NCI-H1105 treated with DMSO at 0.1 percent for 48 hours (cell line): ENCODE measurements at places on chromosomes 2 and 18.
A peak's percentile ranks its signal among the peaks of the same experiment; 100 is the strongest.

DNA sequence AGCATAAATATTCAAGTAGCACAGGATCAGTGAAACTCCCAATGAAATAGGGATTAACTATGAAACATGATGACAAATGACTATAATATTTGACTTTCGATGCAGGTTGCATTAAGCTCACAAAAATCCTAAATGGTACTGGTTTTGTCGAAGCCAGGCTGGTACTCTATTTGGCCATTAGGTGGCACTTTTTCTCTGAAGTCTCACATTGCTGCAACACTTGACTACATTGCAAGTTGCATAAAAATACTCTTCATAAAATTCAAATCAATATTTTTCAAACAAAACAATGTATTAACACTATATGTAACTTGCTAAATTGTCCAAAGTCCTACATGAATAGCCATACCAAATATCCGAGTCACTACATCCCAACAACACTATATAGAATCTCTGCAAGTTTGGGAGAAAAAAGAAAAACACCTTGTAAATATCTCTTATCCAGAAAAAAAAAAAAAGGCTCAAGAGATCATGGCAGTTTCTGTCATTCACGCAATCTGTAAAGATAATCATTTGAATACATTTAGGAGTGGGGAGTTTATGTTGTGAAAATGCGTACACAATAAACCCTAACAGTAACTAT lies 9.5 kb downstream of the RTTN start:
- DNase-seq = peak; percentile 54

DNA sequence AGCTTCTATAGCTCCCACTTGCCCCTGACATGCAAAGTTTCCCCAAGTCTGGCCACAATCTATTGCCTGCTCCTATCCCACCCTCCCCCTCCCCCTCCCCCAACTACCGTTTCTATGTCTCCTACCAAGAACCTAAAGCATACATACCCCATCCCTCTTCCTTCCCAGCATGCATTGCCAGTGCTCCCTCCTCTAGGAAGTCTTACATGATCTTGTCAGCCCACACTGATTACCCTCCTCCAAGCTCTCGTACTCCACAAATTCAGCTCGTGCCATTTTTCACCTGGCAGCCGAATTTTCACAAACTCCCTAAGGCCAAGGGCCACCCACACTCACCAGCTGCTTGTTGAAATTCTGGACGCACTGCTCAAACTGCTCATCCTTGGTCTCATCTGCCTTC lies 30.7 kb downstream of the BIN1 start:
- DNase-seq = no peak

GRCh38 chr2:98818164-98818563 lies 87.2 kb upstream of the MGAT4A start:
- DNase-seq = no peak

DNA sequence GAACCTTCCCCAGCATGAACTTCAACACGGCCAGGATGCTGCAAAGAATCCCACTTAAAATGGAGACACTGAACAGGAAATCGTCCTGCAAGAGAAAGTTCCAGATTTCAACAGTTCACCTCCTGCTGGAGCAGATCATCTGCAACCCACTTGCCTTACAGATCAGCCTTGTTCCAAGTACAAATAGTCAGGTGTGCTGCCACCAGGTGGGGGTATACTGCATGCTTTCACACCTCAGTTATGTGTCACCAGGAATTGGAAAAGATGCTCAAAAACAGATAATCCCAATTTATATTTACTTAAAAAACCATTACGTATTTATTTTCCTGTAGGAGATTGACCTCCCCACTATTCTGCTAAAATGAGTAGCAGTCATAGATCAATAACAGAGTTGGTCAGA lies 212.3 kb downstream of the MGAT5 start:
- peak; percentile 49 for DNase-seq

DNA sequence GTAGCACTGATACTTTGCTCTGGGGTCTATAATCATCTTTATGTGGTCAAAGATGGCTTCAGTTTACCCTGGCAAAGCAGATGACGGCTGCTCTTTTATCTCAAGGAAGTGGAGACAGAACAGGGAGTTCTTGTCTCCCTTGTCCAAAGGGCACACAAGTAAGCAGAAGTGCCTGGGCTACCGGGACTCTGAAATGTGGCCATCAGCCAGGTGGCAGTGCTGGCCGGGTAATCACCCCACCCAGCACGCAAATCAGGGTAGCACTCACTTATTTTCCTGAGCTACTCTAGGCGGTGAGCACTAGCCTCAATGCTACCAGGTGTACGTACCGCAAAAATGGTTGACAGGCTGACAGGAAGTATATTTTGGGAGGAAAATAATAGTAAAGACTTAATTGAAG lies 119.7 kb upstream of the ETAA1 start:
- no peak for DNase-seq

GRCh38 chr18:49608366-49609255 lies 46.8 kb downstream of the LIPG start:
- DNase-seq = no peak

GRCh38 chr2:75031906-75032803 lies 73.7 kb downstream of the POLE4 start:
- DNase-seq = no peak

- DNase-seq = no peak
Observed at GRCh38 chr2:42793334-42794270, 1.2 kb upstream of the HAAO start.

DNA sequence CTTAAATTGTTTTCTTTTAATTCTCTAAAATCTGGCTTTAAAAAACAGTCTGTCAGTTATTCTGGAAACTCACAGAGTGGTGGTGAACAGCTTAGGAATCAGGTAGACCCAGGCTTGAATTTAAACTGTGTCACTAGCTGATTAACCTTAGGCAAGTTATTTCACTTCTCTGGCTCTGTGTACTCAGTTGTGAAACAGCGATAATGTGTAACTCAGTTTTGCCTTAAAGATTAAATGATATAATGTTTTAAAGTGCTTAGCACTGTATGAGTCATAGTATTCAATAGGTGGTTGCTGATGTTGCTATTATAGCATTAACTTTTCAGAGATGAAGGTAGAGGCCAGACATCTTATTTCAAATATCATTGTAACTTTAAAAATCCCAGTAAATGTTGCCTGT lies 40.7 kb downstream of the PKP4 start:
- DNase-seq = no peak

- no peak for DNase-seq
Observed at GRCh38 chr2:99336804-99337112, 431 bp upstream of the EIF5B start.

GRCh38 chr2:143397884-143398614 lies 268.8 kb downstream of the ARHGAP15 start:
- DNase-seq = no peak

GRCh38 chr18:26357960-26358359 lies 131.7 kb downstream of the TAF4B start:
- DNase-seq = no peak

GRCh38 chr2:99753505-99753904 lies 263.7 kb upstream of the REV1 start:
- DNase-seq = no peak

- no peak for DNase-seq
Observed at GRCh38 chr18:26706911-26707351, 158.6 kb downstream of the AQP4 start.

DNA sequence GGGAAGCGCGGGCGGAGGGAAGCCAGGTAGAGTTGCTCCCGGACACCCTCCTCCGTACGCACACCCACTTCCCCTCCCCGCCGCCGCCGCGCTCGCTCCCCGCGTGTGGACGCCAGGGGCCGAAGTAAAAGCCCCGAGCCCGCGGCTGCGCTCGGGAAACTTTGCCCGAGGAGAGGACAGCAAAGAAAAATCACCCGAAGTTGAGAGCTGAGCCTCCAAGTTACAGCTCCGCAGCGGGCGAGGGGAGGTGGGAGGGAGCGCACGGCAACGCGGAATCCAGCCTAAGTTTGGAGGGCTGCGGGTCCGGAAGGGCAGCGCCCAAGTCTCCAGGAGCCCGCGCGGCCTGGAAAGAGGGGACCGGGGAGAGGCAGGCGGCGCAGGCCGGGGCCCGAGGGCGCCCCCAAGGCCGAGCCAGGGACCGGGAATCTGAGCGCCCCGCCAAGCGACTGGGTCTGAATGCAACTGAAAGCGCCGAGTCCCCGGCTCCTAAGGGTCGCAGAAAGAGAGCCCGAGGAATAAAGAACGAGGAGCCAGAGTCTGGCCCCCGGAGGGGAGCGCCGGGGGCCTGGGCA lies 706 bp upstream of the BCL11A start:
- peak; percentile 30 for DNase-seq

GRCh38 chr2:198630384-198630783 lies 826.0 kb downstream of the PLCL1 start:
- no peak for DNase-seq

DNA sequence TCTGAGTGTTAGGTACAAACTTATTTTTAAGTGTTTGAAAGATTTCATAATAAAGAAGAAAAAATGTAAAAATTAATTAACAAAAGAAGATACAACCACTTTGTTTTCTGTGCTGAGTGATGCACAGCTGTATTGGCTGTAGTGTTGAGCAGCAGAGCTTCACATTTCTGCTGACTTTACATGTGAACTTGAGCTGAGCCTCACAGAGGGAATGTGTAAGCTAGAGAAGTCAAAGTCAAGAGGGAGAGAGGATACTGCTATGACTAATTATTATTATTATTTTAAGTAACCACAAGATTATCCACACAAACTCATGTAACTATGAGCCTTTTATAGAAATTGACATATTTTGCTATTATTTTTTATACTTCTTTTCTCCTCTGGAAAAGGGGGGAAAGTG lies 159.1 kb upstream of the ZSWIM2 start:
- no peak for DNase-seq

DNA sequence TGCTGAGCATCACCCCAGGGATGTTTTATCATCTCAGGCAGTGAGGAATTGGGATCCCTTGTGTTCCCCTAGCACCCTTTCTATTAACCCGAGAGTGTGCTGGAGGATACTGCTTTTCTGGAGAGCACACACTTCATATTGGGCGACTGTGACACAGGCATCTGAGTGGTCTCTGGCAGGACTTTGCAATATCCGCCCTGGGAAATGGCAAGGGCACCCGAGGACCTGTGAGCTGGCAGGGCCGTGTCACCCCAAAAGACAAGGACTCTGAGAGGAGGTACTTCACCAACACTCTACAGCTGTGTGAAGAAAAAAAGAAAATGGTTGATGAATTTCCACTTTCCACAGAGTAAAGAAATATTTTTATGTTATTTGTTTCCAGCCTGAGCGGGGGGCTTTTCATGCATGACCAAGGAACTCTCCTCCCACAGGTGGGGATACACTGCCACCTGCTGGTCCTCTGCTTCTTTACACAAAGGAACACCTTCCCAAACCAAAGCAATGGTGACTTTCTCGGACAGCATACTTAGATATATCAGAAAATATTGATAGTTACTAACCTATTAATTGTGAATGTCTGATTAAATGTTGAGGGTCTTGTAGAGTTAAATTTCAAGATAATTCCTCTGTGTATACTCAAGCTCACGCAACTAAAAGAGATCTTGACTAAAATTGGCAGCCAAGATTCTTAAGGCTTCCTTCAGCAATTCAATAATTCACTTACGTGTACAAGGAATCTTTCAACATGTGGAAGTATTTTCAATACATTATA lies 45.9 kb upstream of the REG3G start:
- DNase-seq = peak; percentile 50

- DNase-seq = no peak
Observed at GRCh38 chr2:161434118-161434517, 18.0 kb downstream of the TBR1 start.

- DNase-seq = no peak
Observed at GRCh38 chr2:60154142-60154541, 399.3 kb downstream of the BCL11A start.

DNA sequence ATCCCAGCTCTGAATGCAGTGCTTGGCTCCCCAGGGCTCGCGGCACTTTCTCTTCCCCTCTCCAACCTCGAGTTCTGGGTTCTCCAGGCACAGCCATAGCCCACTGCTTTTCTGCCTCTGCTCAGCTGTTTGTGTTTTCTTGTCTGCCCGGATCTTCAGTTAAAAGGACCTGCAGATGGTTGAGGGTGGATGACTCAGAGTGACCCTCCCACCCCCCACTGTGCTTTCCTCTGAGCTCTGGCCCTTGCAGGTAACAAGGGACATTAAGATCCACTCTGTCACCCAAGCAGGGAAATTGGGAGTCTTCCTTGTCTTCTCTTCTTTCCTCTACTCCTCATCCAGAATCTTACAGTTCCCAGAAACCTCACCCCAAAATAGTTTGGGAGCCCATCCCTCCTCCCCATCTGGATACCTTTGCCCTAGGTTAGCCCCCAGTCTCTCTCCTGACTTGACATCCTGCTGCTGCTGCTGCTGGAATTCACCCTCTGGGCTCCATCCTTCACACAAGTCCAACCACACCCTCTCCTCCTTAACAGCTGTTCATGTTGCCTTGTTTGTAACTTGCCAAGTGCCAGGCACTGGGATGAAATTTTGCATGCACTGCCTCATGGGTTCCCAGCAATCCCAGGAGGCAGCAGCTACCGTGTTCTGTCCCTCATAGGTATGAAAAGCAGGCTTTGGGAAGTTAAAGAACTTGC lies 157.9 kb upstream of the TTC39C start:
- DNase-seq = no peak

- no peak for DNase-seq
Observed at GRCh38 chr2:86172610-86173009, 22.7 kb downstream of the IMMT start.

DNA sequence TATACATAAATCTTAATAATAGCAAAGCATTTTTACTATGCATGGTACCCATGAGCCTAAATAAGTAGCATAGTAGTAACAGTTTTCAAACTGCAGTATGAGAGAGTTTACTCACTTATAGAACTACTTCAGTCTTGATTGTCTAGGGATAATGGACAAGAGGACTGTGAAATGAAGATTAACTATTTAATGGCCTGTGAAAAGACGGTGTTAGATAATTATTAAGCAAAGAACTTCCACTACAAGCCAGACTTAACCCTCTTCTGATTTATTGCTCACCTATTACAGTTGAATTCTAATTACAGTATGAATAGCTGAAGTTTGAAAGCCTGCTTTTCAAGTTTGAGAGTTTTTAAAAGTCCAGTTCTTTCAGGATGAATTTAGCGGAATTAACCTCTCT lies 18.9 kb downstream of the PIK3C3 start:
- DNase-seq = peak; percentile 34

GRCh38 chr2:128577141-128577930 lies 258.7 kb upstream of the HS6ST1 start:
- no peak for DNase-seq

- DNase-seq = no peak
Observed at GRCh38 chr18:55088000-55088401, 128.7 kb upstream of the CCDC68 start.

- no peak for DNase-seq
Observed at GRCh38 chr2:20454036-20454981, 7.4 kb downstream of the RHOB start.

GRCh38 chr18:8977701-8978100 lies 124.8 kb upstream of the NDUFV2 start:
- DNase-seq = no peak

GRCh38 chr18:55406451-55406991 lies 181.5 kb downstream of the TCF4 start:
- peak; percentile 93 for DNase-seq

DNA sequence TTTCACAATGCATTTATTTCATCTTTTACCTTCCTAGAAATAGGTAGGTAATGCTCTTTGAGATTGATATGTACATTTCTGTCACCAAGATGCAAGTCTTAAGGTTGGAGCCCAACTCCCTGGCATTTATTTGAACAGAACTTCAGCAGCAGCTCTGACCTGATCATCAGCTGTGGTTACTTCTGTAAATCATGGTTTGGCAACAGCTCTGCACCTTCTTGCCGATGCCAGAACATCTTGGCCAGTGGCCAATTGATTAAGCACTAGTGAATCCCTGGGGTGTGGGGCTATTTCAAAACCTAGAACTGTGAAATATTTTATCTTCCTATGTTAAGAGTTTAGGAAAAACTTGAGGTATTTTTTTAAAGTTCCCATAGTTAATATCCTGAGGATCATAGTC lies 124.8 kb upstream of the NYAP2 start:
- peak; percentile 81 for DNase-seq
